Foreskin melanocyte (primary cell): ENCODE measurements at places on chromosomes 12 and 14.

DNA sequence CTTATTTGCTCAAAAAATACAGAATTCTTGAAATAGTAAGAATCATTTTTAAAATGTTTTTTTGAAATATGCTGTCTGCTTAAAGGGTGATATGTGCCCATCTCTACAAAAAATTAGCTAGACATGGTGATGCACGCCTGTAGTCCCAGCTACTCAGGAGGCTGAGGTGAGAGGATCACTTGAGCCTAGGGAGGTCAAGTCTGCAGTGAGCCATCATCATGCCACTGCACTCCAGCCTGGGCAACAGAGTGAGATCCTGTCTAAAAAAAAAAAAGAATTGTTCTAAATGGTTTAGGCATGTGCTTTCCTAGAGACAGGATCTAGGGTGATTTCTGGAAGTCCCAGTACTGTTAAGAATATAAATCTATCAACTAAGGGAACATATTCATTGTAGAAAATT lies 75.6 kb upstream of the HECTD1 start:
- no peak for DNase-seq

DNA sequence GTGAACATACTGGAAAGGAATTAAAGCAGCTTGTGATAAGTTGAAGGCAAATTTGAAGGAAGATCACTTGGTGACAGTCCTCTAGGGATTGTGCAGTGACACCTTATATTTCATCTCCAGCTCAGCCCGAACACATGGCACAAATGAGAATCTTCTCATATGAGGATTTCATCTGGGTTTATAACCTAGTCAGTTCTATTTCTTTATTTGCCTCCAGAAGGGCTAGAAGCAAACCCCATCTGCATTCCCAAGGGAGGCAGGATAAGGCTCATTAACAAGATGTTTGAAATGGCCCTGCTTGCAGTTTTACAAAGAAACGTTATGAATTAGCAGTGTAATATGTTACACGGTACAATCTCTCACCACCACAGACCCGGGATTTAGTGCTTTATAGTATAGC lies 90.7 kb upstream of the KRR1 start:
- no peak for DNase-seq

GRCh38 chr14:104505085-104506074 lies 74.2 kb upstream of the C14orf180 start:
- no peak for DNase-seq

- DNase-seq = no peak
Measured at GRCh38 chr12:47817272-47818006, 2.3 kb downstream of the HDAC7 start.

DNA sequence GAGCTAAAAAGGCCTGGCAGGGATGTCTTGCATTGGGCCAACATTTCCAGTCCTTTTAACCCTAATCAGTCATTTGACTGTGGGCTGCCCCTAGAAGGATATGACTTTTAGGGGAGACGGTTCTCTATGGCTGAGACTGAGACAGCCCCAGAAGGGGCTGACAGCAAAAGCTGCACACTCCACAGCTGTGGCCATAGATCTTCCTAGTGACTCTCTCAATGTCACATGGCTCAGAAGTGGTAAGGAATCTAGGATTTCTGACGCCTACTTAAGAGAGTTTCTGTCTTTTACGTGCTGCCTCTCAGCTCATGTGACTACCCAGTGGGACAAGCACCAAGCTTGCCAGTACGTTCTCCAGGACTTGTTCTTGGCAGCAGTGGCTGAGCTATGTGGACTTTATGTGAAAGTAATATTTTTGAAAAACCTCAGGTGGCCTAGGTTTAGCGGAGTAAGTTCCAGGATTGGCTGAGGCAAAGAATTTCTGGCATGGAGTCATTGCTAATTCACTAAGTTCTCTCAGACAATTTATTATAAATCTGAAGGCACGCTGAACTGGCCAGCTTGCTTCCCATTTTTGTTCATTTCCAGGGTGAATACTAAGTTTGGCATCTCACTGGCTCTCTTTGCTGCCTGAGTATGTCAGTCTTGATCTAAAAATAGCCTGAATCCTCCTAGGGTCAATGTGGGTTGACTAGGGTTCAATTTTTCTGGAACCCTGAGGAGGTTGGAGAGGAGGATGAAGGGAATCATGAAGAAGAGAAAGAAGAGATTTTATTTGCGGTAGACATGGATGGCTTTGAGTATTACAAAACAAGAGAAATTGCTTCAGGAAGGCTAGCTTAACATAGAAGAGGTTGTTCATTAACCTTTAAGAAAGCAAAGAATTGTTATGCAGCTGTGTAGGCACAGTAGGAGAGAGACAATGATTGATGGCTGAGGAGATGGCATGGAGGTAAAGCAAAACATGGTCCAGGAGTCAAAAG lies 271.8 kb downstream of the AEBP2 start:
- no peak for DNase-seq

- DNase-seq = no peak
Measured at GRCh38 chr12:7929083-7929792, 6.7 kb downstream of the SLC2A3 start.

GRCh38 chr12:96057986-96058553 lies 22.7 kb upstream of the LTA4H start:
- no peak for DNase-seq

DNA sequence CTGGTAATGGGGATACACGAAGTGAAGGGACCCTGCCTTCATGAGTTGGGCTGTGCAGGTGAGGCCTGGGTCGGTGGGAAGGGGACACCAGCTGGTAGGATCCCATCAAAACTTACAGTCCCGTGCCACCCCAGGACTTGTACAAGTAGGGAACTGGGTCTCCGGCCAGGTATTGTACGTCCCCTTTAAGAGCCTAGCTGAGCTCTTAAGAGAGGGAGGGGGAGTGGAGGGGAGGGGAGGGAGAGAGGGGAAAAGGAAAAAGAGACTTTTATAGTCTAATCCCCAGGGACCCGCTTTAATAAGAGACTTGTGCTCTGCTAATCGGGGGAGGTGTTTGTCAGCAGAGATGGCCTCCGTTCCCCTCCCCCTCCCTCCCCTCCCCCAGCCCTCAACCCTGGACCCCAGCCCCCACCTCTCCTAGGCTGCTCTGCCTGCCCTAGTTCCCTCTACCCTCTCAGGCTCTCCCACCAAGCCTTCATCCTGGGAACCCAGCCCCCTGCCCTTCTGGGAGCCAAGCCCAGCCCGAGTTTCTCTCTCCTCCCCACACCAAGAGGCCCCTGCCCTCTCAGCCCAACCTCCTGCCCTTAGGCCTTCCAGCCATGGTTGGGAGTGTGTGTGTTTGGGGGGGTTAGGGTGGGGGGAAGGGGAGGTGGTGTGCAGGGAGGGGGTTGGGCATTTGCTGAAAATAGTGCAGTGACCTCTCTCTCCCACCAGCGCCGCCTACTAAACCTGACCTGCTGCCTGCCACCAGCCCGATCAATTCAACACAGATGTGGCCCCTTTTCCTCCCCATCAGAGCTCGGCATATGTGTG lies 2.6 kb downstream of the GDF11 start:
- no peak for DNase-seq

DNA sequence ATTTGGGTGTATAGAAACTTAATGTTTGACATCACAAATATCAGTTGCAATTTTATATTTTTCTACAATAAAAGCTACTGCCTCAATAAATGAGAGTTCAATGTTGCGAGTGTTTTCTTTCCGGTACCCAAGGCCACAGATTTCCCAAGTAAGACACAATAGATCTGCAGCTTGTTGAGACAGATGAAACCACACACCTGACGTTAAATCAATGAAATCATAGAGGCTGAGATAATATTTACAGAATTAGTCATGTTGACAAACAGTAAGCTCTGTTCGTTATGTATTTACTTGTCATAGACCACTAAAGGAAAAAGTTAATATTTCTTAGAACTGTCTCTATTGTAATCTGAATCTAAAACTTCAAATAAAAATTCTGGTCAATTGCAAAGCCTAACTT lies 49.2 kb upstream of the PTHLH start:
- no peak for DNase-seq

GRCh38 chr12:64419696-64420095 lies 15.5 kb downstream of the XPOT start:
- DNase-seq = no peak

DNA sequence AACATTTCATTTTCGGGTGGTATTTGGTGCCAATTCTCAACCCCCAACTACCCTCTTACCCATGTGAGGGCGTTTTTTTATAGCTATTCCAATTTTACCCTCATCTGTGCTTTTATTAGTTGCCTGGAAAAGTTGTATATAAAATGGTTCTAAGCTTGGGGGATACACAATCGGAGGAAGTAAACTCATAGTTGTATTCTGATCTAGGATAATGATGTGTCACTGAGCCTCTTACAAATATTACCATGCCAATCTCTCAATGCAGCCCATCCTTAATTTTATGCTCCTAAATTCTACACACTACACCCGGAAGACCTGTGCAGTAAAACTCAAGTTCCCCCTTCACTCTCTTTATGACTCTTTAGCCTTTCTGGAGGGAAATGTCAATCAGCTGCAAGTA lies 1206.5 kb upstream of the FLRT2 start:
- no peak for DNase-seq

DNA sequence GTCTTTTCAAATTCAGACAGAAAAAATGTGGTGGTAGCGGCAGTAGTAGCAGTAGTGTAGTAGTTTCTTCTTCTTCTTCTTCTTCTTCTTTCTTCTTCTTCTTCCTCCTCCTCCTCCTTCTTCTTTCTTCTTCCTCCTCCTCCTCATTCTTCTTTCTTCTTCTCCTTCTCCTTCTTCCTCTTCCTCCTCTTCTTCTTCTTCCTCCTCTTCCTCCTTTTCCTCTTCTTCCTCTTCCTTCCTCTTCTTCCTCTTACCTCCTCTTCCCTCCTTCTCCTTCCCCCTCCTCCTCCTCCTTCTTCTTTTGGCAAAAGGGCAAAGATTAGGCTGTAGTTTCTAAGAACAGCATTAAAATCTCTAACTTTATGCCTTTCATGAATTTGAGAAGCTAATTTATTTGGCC lies 59.6 kb upstream of the INSM2 start:
- DNase-seq = no peak

DNA sequence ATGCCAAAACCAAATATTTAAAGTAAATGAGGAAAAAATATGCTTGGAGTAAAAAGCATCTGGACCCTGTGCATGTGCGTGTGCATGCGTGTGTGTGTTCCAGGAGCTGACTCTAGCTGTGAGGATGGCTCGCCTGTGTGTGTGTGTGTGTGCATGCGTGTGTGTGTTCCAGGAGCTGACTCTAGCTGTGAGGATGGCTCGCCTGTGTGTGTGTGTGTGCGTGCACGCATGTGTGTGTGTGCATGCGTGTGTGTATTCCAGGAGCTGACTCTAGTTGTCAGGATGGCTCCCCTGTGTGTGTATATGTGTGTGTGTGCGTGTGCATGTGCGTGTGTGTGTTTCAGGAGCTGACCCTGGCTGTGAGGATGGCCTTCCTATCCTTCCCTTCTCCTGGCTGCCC lies 357.7 kb downstream of the CACNA1C start:
- no peak for DNase-seq

GRCh38 chr12:29858270-29858786 lies 74.6 kb upstream of the TMTC1 start:
- DNase-seq = no peak

DNA sequence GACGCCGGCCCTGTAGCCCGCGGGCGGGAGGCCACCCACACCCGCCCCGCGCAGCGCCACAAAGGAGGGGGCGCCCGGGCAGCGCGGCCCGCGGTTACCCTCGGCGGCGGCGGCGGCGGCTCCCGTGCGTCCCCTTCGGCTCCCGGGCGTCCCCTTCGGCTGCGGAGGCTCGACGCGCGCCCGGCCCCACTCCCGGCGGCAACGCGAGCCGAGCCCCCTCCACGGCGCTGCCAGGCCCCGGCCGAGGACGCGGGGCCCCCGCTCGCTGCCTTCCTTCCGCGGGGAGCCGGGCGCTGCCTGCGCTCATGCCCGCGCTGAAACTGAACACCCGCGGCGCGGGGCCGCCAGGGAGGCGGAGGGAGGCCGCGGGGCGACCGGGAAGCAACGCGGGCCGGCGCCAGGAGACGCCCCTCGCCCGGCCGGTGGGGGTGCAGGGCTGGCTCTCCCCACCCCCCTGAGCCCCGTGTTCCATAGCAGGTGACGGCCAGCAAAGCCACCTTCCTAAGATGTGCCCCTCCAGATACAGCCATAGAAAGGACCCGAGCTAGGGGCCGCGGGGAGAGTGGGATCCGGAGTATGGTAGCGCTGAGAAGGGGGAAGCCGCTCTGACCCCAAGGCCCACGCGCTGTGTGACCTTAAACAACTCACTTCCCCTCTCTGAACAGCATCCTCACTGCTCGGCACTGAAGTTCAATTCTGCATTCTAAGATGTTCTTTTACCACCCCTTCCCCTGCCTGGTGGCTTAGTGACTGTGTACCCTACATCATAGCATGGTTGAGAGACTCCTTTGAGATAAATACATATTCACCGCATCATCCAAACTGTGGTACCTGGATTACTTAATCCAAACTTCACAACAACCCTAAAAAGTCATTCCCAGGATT lies 42.8 kb downstream of the KDM2B start:
- DNase-seq = no peak

GRCh38 chr12:7441216-7441615 lies 2.7 kb downstream of the CD163L1 start:
- no peak for DNase-seq

- DNase-seq = no peak
Measured at GRCh38 chr14:81105961-81106360, 114.8 kb downstream of the GTF2A1 start.

- DNase-seq = no peak
Measured at GRCh38 chr12:5575232-5575631, 143.3 kb downstream of the NTF3 start.

DNA sequence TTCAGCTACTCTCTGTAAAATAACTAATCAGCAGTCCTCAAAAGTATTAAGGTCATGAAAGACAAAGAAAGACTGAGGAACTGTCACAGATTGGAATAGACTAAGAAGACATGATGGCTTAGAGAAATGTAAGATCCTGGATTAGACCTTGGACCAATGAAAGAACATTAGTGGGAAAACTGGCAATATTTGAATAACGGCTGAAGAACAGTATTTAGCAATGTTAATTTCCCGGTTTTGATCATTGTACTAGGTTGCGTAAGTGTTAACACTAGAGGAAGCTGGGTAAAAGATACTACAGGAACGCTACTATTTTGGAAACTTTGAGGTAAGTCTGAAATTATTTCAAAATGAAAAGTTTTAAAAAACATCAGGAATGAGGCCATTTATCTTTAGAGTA lies 98.8 kb upstream of the RESF1 start:
- DNase-seq = no peak

DNA sequence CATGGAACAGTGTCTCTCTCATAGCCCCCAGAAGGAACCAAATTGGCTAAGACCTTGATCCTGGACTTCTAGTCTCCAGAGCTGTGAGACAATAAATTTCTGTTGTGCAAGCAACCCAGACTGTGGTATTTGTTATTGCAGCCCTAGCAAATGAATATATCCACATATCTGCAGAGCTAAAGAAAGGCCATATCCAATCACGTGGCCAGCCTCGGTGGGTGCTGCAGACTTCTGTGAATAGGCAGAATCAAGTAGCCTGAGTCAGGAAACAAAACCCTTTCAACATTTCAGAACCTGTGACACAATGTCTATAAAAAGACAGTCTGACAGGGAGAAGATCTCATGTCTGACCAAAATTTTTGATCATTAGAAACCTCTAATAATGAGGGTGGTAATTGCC lies 71.0 kb upstream of the CPM start:
- no peak for DNase-seq
